ENCODE measurements at places on chromosomes 4 and X.

GRCh38 chr4:48799157-48799556, 19.1 kb upstream of the FRYL start:
- DNase-seq = no peak

DNA sequence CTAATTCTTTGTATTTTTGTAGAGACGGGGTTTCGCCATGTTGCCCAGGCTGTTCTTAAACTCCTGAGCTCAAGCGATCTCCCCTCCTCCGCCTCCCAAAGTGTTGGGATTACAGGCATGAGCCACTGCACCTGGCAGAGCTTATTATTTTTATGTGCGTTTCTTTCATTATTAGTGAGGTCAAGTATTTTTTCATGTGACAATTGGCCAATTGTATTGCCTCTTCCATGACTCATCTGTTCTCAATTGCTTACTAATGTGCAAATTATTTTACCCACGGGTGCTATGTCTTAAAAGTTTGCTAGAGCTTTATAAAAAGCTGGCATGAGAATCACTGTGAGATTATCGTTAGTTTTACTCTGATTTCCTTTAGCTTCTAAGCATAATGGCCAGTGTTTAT, 13.0 kb upstream of the ARX start:
- DNase-seq = no peak

DNA sequence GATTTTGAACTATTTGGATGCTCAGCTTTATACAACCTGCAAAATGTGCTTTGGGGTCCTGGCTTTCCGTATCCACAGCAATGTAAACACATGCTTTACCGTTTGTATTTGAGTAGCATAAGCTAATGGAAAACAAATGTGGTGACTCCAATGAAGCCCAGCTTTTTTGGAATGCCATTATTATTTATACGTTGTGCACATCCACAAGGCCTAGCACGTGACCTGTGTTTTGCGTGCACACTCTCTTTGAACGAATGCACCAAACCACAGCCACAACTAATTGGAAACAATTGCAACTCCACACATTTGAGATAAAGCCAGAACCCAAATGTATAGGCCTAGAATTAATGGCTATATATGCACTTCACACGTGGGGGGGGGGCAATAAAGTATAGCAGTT, 189.5 kb upstream of the GPC4 start:
- DNase-seq = no peak

GRCh38 chr4:144655491-144655890, 9.5 kb downstream of the HHIP start:
- DNase-seq = no peak

DNA sequence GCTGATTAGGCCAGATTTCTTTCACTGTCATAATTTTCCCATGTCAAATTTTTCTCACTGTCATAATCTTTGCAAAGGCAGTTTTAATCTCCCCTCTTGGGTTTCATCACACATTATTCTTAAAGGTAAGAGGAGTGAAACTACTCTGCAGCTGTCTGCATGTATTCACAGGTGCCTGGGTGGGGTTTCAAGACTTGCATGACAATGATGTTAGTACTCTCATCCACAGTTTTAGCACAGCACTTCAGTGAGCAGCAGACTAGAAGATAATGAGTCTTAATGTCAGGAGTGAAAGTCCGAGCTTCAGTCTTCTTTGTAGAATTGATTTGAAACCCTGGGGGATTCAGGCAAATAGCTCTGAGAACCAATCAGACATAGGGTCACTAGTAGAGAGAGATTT, 182.5 kb upstream of the GALNT7 start:
- no peak for DNase-seq

GRCh38 chr4:102862016-102862415, 6.8 kb upstream of the CISD2 start:
- no peak for DNase-seq

- DNase-seq = no peak
Measured at GRCh38 chr4:10055871-10056270, 34.6 kb upstream of the SLC2A9 start.

- DNase-seq = no peak
Measured at GRCh38 chr4:6273661-6273990, 4.0 kb downstream of the WFS1 start.

DNA sequence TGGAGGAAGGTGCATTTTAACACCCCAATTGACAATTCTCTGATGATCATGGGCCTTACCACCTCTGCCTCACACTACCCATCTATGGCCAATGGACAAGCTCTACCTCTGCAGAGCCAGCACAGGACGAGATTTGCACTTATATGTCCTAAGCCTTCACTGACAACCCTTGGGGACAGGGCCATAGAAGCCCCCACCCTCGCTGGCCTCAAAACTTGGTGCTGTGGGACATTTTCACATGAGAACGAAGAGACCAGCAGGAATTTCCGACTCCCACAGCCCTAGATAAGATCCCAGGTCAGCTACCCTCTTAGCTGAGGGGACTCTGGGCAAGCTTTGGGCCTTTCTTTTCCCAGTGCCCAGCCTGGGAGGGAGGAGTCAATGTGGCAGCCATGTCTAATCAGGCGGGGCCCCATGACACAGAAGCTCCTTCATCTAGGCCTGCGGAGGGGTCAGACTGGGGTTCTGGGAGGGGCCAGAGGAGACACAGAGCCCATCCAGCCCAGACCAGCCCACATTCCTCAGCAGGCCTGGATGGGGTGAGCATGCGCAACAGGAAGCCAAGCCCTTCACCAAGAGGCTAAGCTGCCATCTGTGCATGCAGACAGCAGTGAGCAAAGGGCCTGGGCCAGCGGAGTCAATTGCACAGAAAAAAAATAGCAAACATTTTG, 12.1 kb downstream of the PJA1 start:
- DNase-seq = no peak

GRCh38 chr4:105596684-105597083, 44.3 kb downstream of the ARHGEF38 start:
- no peak for DNase-seq

Data from DMS79 (cell line).